ENCODE measurements at places on chromosomes 11 and 22.
A peak's percentile ranks its signal among the peaks of the same experiment; 100 is the strongest.

- no peak for DNase-seq
These were observed 3.1 kb downstream of the PRDX5 start for GRCh38 chr11:64321026-64321425.

GRCh38 chr22:45284705-45285262 is at the start of gene UPK3A:
UPK3A (plus strand) TSS chr22:45284949; CDS start chr22:45285014, 65 bp downstream.
- peak; percentile 52 for DNase-seq

DNA sequence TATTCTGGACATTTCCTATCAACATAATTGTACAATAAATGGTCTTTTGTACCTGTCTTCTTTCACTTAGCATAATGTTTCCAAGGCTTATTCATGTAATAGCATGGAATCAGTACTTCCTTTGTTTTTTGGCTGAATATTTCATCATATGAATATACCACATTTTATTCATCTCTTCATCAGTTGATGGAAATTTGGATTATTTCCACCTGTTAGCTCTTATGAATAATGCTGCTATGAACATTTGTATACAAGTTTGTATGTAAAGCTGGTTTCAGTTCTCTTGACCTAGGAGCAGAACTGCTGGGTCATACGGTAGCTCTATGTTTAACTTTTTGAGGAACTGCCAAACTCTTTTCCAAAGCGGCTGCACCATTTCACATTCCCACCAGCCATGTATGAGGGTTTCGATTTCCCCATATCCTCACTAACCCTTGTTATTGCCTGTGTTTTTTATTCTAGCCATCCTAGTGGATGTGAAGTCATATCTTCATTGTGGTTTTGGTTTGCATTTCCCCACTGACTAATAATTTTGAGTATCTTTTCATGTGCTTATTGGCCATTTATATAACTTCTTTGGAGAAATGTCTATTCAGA is 20.9 kb downstream of the EXT2 start:
- no peak for DNase-seq

- no peak for DNase-seq
These were observed 45.0 kb downstream of the PPP6R3 start for GRCh38 chr11:68505596-68505995.

DNA sequence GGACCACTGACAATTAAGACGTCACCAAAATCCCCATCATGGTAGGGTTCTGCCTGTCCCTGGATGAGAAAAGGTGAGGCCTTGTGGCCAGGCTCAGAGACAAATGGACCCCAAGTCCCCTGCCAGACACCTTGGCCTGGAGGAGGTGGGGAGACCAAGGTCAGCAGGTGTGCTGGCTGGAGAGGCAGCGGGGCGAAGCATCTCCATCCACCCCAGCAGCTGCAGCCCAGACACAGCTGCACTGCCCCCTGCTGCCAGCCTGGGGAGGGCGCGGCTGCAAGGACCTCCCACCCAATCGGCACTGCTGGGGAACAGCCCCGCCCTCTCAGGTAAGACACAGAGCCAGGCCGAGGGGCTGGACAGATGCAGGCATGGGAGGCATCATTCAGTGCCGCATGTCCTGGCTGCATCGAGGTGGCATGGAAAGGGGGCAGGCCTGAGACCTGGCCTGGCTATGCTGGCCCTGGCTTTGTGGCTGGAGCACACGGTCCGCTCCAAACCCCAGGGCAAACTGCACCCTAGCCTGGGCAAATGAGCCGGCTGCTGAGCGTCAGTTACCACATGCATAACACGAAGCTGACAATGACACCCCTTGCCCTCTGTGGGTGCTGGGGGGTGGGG is 12.2 kb upstream of the MFNG start:
- DNase-seq: peak; percentile 78

- peak; percentile 79 for DNase-seq
These were observed 9.3 kb downstream of the TFIP11 start for GRCh38 chr22:26502688-26503561.

GRCh38 chr11:44017443-44018126 is 30.2 kb upstream of the ACCSL start:
- no peak for DNase-seq

DNA sequence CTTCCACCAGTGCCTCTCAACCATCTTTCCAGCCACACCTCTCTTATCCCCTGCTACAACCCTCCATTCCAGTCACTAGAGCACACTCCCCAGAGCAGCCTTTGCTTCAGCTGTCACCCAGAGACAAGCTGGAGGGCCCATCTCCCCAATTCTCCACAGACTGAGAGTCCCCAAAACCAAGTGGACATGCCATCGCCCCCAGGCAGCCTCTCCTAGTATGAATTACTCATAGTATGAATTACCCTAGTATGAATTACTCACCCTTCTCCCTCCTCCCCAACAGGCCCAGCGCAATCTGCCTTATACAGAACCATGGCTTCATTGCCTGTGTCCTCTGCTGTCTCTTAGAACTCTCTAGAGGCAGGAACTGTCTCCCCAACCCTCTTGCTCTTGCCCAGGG is 24.8 kb downstream of the MYH9 start:
- DNase-seq: no peak

DNA sequence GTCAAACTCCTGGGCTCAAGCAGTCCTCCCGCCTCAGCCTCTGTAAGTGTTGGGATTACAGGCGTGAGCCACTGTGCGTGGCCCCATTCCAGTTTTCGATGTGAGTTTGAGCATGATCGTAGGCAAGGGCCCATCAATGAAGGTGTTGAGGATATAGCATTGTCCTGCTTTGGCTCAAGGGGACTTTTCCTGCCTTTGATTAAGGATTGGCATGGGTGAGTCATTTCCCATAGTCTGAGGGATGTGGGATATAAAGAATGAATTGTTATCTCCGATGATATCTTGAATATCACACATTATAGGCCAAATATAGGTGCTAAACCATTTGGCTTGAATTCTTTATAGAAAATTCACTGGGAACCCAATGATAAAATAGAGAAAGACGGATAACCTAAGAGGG is 30.4 kb downstream of the STIM1 start:
- no peak for DNase-seq

GRCh38 chr11:8654503-8654902 is 28.0 kb downstream of the TRIM66 start:
- DNase-seq: no peak

- DNase-seq: no peak
These were observed 8.1 kb downstream of the RASD2 start for GRCh38 chr22:35548722-35549112.

DNA sequence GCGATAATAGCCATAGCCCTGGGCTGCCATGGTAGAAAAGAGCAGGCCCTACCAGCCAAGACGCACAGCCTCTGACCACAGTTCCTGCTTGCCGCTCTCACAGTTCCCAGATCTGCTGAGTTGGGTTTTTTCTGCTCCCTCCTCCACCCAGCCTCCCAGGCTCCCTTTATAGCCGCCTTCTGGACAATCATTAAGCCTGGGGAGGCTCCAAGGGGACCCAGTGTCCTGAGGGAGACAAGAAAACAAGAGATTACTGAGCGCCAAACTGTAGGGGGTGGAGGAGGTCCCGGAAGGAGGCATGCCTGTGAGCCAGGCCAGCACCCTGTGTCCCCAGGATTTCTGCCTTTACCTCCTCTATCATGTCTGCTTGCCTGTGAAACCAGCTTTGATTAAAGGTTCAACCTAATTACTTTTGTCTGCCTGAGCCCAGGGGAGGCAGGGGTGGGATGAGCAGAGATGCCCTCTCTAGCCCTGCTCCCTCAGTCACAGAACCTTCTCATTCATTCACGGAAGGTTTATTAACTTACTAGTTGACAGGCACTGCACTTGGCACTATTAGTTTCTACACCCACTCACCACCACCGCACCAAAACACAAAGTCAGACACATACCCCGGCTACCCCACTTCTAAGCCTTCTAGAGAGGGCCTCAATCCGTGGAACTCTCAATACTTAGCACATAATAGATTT is 1.2 kb downstream of the SLC37A4 start:
- DNase-seq: peak; percentile 28

GRCh38 chr11:63985812-63986155 is 454 bp upstream of the OTUB1 start:
- DNase-seq: peak; percentile 82

- DNase-seq: peak; percentile 60
These were observed 24.2 kb downstream of the MRE11 start for GRCh38 chr11:94469416-94469815.

GRCh38 chr22:25482868-25483639 is 81.4 kb upstream of the GRK3 start:
- no peak for DNase-seq

DNA sequence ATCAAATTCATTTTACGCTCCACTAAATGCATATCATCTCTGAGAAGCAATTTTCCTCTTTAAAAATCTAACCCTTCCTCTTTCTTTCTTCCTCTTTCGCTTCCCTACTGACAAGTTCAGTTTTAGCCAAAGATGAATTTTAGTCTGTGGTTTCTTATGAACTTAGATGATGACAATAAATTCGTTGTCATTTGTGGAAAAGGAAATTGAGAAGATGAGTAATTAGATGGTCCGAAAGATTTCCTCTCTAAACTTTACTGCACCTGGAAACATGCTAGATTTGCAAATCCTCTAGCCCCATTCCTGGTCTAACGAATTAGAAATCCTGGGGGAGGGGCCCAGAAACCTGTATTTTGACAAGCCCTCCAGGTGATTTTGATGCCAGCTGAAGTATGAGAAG is 855.4 kb upstream of the CHORDC1 start:
- no peak for DNase-seq

DNA sequence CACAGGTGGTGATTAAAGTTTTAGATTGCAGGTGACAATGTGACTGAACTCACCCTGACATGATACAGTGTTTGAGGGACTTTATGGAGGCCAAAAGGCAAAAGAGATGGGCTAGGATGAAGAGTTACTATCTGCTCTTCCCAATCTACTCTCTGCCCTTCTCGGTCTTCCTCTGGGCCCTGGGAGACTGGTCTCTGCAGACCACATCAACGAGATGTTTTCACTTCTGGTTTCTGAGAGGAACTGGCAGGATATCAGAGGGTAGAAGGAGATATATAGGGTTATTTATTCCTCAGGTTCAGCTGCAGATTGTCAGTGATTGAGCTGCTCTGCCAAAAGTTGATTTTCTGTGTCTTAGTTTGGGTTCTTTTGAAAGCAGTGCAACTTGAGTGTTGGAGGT is 32.4 kb upstream of the CD44 start:
- DNase-seq: peak; percentile 55

- DNase-seq: peak; percentile 28
These were observed 189.0 kb downstream of the DDX10 start for GRCh38 chr11:108853864-108854263.
